ENCODE measurements at places on chromosomes 11 and 22.

- DNase-seq, result no peak
Observed at GRCh38 chr11:95426823-95427462, 195.9 kb upstream of the SESN3 start.

GRCh38 chr22:42528591-42529307 lies 9.2 kb upstream of the RRP7A start:
- no peak for DNase-seq

- no peak for DNase-seq
Observed at GRCh38 chr11:35536470-35536869, 11.1 kb upstream of the PAMR1 start.

DNA sequence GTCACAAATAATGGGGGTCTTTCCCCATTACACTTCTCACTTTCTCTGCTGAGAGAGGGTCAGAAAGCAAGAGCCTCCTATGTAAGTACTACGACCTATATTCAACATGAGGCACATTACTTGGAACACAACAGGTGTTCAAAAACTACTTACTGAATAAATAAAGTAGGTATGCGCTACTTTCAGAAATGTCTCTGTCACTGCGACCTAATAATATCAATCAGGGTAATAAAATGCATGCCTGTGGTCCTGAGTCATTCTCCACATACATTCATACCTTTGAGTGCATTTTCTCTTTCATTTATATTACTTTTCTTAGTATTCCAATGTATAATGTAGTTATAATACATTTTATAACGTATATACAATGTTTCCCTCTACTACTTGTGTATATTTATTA lies 838.9 kb downstream of the DLG2 start:
- DNase-seq, result no peak

- peak; percentile 74 for DNase-seq
Observed at GRCh38 chr22:37633089-37633624, 6.3 kb upstream of the SH3BP1 start.

DNA sequence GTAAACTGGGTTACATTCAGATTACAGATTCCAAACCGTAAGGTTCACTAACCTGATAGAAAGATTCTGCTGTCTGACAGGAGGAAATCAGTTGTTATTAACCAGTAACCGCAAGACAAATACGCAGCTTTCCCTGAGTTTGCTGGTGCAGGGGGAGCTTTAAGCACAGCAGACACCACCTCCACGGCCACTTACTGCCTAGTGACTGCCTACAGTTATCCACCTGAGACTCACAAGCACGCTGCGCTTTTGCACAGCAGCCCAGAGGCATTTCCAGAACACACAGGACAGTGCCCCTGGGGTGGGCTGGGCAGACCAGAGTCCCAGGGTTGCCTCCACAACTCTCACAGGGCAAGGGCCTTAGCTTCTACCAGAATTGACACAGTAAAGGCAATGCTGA lies 90.9 kb downstream of the CTTN start:
- no peak for DNase-seq

DNA sequence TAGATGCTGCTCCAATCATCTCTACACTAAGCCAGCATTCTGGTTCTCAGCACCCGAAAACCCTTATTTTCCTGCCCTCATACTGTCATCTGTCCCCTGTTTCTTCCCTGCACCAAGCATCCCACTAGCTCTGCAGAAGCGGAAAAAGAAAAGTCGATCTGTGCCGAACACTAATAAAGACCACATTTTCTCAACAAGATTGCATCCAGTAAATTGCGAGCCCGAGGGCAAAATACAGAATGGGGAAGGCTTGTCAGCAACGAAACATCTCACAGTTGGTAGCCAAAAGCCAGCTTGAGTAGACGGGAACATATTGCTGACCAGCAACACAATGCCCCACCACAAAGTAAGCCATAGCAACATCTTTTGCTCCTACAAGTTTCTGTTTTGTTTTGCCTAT lies 227.4 kb downstream of the CADM1 start:
- DNase-seq, result no peak

All from stimulated activated CD8-positive, alpha-beta memory T cell treated with anti-CD3 and anti-CD28 coated beads, Interleukin-4, amount 100 ng/mL, for 48 hours (primary cell).